Vagina (tissue), 2 donors: ENCODE measurements at places on chromosomes 13 and 19.
A peak's percentile ranks its signal among the peaks of the same experiment; 100 is the strongest.

DNA sequence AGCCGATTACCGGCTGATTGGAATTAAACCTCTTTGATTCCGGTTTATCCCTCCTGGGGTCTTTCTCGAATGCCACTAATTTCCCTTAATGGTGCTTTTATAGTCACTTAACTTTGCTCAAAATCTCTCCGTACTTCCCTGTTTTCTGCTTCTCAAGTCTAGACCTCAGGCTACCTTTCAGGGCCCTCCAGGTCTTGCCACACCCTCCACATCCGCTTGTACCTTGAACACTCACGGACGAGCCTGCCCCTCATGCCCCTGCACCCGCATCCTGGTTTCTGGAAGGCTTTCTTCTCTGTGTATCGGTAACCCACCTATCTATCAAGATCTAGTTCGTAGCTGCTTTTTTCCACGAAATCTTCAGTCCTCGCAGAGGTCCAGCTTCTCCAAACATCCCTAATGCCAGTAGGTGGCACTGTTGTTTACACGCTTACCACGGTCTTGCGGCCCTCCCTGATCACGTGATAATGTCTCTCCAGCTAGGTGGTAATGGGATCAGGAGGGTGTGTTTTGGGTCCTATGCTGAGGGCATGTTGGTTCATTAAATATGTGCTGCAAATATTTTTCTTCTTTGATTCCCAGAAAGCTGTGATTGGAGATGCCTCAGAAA, 13.8 kb downstream of the ATP12A start:
- DNase-seq, result no peak

DNA sequence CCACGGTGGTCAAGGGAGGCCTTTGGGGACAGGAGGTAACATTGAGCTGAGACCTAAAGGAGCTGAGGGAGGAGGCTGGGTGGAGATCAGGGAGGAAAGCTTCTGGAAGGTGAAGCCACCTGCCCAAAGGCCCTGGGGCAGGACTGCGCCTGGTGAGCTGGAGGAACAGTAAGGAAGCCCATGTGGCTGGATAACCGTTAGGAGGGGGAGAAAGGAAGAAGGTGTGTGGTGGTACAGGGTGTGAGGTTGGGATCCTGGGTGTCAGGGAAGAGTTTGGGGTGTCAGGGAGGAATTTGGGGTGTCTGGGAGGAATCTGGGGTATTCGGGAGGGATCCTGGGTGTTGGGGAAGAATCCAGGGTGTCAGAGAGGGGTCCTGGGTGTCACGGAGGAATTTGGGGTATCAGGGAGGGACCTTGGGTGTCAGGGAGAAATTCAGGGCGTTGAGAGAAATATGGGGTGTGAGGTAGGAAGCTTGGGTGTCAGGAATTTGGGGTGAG, 695 bp downstream of the TICAM1 start:
- no peak for DNase-seq

GRCh38 chr19:51357952-51358351, 8.2 kb downstream of the ETFB start:
- no peak for DNase-seq

DNA sequence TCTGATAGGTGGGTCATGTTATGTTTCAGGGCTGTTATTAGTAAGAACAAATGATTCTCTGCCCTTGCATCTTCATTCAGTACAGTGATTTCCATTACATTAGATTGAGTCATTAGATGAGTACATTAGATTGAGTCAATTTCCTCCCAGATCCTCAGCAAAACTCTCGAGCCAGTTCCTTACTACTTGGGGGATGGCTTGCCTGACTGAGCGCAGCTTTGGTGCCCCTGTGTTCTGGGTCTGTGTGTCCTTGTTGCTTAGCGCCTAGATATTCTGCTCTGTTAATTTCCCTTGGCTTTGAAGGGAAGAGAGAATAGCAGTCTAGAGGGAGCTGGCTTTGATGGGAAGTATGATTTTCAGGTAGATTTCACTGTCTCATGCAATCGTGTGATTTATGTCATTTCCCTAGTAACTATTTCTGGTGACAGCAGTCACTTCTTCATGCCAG, 19.1 kb upstream of the SCEL start:
- DNase-seq, result no peak

DNA sequence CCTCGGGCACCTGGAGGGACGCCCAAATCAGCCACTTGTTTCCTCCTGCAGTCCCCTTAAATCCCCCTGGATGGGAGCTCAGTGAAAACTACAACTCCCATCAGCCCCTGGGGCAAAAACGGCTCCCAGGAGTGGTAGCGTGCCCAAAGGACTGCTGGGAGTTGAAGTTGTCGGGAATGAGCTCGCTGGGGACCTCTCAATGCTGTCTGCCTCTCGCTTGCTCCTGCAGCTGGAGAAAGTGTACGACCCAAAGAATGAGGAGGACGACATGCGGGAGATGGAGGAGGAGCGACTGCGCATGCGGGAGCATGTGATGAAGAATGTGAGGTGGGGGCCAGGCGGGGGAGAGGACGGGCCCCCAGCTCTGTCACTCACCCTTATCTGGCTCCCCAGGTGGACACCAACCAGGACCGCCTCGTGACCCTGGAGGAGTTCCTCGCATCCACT, 14.7 kb upstream of the DHDH start:
- no peak for DNase-seq

GRCh38 chr13:59742467-59742866, 421.3 kb downstream of the DIAPH3 start:
- no peak for DNase-seq

DNA sequence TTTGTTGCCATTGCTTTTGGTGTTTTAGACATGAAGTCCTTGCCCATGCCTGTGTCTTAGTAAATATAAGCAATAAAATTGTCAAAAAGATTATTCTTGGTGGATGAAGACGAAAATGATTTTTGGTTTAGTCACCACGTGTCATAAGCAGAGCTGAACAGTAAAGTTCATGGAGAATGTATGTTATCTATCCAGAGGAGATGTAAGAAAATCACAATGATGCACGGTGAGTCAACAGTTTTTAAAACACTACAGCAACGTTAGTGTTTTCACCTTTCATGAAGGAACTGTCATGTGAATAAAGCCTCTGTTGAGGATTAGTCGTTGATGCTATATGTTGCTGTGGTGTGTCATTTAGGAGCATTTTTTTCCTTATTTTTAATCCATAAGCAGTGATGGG, 137.6 kb downstream of the GPC6 start:
- DNase-seq, result no peak

GRCh38 chr13:89343165-89343564, 1672.0 kb downstream of the SLITRK5 start:
- no peak for DNase-seq

DNA sequence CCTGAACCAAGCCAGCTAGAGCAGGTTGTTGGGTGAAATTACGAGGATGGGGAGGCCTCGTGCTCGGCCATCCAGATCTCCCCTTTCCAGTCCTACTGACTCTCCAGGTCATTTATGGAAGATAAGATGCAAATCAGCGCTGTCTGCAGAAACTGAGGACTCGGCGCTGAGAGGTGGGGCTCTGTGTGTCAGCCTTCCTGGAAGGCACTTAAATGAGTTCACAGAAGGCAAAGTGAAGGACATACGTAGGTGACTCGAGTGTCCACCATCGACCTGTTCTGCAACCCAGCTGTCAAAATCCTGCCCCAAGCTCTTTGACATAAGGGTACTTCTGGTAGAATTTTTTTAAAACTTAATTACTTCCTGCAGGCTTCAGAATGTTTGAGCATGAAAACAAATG, 86.4 kb downstream of the RAB20 start:
- DNase-seq, result no peak

DNA sequence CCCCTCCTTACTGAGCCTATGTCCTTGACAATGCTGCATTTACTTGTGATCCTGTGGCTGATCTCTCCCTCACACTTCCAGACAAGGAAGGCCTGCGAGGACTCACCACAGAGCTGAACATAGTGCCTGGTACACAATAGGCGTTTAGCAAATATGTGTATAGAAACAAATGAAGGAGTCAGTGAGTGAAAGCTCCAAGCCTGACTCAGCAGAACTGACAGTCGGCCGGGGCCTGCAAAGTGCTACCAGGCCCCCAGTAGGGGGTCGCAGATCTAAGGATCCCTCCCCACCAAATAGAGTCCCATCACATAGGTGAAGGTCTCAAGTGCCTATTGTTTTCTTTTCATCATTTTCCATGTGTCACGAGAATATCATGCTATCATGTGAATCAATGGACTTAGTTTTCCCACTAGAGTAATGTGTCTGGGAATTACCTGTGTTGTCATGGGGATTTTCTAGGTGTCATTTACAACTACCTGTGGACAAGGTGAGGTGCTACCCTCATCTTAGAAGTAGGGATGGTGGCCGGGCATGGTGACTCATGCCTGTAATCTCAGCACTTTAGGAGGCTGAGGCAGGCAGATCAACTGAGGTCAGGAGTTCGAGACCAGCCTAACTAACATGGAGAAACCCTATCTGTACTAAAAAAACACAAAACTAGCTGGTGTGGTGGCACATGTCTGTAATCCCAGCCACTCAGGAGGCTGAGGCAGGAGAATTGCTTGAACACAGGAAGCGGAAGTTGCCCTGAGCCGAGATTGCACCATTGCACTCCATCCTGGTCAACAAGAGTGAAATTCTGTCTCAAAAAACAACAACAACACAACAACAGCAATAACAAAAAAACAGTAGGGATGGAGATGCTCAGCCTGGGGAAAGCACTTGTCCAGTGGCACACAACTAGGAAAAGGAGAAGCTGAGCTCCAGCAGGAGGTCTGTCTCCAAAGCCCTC, 50.3 kb upstream of the CYP2A7 start:
- no peak for DNase-seq

DNA sequence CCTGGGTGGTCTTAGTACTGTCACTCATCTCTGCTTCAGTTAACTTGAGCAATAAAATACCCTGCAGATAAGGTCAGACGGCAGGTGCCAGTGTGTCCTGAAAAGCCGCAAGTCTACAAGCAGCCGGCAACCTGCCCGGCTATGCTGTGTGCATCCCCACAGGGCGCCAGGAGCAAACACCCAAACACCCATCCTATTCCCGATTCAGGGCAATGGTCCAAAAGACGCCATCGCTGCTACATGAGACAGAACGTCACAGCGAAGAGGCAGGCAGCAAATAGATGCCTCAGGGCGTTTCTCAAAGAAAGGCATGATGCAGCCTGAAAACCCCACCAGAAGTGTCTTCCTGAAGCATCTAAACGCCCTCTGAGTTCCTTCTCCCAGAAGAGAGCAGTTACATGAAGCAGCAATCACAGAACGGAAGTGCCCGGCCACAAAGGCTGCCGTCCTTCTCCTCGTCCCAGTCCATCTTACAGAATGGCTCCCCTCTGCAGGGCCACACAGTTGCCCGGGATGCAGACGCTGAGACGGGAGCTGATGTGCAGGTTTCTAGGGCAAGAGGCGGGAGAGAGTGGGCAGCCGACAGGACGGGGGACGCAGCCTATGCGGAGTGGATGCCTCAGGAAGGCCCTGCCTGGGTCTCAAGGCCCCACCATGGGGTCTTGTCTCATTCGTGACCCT, 35.1 kb downstream of the RASA3 start:
- no peak for DNase-seq

- DNase-seq, result no peak
Measured at GRCh38 chr13:99257291-99257690, 888 bp downstream of the GPR18 start.

GRCh38 chr19:12364391-12365235, 870 bp downstream of the ZNF442 start:
- DNase-seq, result no peak

DNA sequence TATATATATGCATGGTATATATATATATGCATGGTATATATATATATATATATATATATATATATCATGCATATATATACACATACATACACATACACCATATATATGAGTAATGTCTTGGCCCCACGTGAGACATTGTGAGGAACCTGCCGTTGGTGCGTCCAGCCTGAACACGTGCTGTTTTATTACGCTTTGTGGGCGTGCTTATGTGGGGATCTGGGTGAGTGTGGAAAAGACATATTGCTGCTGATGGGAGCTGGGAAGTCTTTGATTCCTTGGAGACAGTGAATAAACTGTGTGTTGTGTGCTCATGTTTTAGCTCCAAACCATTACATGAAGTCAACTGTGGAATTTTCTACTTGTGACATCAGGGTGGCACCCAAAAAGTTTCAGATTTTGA, 28.9 kb downstream of the KCTD15 start:
- DNase-seq, result peak; percentile 55

DNA sequence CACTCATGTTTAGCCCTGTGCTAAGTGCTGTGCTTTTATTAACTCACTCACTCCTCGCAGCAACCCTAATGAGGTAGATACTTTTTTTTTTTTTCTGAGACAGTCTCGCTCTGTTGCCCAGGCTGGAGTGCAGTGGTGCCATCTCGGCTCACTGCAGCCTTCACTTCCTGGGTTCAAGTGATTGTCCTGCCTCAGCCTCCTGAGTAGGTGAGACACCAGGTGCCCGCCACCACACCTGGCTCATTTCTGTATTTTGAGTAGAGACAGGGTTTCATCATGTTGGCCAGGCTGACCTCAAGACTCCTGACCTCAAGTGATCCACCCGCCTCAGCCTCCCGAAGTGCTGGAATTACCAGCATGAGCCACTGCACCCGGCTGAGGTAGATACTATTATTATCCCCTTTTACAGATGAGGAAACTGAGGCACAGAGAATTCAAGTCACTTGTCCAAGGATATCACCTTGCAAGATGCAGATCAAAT, 2.5 kb downstream of the ITPKC start:
- DNase-seq, result no peak

- no peak for DNase-seq
Measured at GRCh38 chr19:49475995-49476880, 2.2 kb downstream of the FLT3LG start.
